ENCODE measurements at places on chromosomes 1 and 21. TPM values are rescaled to one million over a fixed set of nuclear protein-coding genes. Genes with fewer than 3 reads are reported as not detected.

DNA sequence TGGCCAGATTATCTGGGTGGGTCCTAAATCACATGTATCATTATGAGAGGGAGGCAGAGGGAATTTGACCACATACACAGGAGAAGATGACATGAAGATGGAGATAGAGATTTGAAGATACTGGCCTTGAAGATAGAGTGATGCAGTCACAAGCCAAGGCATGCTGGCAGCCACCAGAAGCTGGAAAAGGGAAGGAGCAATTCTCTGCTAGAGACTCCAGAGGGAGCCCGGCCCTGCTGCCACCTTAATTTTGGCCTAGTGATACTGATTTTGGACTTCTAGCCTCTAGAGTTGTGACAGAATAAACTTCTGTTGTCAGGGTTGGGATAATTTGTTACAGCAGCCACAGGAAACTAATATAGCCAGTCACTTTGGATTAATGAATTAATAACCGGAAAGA, 2.2 kb upstream of the PRDM2 start:
- DNase-seq, result no peak

DNA sequence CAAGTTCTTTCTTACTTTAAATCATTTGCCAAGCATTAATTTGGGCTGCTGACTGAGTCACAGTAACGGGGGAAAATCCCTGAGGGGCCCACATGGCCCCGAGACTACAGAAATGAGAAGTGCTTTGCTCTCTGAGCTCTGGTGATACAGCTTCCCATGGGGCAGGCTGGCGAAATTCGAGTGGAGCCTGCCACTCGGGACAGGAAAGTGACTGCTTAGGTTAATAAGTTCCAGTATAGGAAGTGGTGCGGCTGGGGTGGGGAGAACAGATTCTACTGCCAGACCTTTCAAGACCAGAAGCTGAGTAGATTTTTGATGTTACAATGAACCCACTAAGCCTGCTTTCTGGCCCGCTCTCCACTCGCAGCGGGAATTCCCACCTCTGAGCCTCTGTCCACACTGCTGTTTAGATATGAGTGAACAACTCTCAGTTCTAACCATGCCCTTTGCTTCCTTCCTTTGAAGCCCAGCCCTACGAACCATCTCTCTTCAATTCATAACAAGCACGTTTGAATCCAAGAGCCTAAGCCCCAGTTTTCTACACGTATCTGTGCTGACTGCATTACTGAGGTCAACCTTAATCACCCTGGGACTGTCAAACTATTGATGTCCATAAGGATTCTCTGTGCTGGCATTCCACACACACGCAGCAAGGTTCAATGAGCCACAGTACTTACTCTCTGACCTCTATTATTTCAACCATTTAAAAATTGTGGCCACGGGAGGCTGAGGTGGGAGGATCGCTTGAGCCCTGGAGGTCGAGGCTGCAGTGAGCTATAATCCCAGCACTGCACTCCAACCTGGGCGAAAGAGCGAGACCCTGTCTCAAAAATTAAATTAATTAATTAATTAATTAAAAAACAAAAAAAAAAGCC, 9.6 kb downstream of the ZBTB17 start:
- DNase-seq, result no peak

- DNase-seq, result no peak
Measured at GRCh38 chr21:45954261-45954660, 27.3 kb upstream of the COL6A1 start.

The ELAPOR1 gene
- 0.29 TPM for total RNA-seq

DNA sequence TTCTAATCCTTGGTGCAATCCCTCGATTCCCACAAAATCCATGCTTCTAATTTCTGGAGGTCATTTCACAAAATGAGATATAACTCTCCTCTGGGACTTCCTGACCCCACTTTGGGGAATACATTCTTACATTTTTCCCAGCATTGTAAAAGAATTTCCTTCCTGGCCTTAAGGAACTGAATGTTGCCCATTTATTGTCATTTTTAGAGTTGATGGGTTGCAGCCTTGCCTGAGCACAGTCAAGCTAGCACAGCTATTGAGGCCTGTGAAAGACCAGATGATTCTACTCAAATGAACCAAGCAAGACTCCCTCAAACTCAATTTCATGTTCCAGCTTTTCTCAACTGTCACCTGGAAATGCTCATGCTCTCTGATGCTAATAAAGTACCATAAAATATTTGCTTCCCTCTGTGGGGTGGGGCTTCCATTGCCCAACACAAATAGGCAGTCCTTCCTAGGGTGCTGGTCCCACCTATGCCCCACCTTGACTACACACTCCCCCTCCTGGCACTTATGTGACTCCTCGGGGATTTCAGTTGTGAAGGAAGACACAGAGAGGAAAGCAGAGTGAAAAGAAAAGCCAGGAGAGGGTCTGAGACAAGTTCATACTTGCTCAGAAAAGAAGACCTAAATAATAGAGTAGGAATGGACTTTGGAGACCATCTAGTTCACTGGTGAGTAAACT, 24.0 kb upstream of the CDC7 start:
- no peak for DNase-seq

The IQCC gene
- 3.4 TPM for total RNA-seq

DNA sequence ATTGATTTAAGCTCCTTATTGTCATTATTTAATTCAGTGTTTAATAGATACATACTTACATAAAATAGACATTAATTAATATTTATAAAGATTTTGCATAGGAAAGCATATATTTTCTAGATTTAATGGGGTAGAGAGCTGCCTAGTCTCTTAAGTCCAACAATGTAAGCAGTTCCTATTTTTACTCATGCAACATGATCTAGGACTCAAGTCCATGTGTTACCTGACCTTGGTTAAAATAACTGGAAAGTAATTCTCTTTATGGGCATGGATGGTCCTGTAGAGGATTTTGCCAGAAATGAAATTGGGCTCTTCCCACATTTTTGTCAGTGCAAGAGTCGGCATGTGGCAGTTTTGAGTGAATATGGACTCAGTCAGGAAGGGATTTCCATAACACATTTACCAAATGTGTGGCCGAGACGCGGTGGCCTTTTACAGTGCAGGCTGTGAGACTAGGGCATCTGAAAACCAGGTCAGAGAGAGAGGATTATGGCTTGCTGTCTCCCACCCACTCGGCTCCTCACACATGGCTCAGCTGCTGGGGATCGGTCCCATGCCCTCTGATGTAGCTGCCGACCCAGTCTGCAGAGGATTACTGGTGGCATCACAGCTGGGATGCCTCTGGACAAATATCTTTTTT, 6.2 kb upstream of the KIF1B start:
- DNase-seq, result no peak

GRCh38 chr1:57600424-57600823, 176.6 kb upstream of the DAB1 start:
- DNase-seq, result no peak

DNA sequence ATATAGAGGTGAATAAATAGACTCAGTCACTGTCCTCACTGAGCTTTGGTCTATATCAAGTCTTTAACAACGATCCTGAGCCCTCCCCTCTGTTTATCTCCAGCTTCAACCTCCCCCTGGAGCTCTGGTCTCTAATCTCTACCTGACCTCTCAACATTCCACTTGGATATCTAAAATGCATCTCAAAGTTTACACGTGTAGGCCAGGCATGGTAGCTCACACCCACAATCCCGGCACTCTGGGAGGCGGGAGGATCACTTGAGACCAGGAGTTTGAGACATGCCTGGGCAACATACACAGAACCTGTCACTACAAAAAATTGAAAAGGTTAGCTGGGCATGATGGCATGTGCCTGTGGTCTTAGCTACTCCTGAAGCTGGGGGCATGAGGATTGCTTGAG, 53.4 kb downstream of the GADD45A start:
- no peak for DNase-seq

The AVPR1B gene
- total RNA-seq, result not detected

The MROH9 gene
- total RNA-seq, result not detected

The PTP4A2 gene
- 141 TPM for total RNA-seq

- DNase-seq, result no peak
Measured at GRCh38 chr1:212937034-212937433, 13.3 kb upstream of the VASH2 start.

DNA sequence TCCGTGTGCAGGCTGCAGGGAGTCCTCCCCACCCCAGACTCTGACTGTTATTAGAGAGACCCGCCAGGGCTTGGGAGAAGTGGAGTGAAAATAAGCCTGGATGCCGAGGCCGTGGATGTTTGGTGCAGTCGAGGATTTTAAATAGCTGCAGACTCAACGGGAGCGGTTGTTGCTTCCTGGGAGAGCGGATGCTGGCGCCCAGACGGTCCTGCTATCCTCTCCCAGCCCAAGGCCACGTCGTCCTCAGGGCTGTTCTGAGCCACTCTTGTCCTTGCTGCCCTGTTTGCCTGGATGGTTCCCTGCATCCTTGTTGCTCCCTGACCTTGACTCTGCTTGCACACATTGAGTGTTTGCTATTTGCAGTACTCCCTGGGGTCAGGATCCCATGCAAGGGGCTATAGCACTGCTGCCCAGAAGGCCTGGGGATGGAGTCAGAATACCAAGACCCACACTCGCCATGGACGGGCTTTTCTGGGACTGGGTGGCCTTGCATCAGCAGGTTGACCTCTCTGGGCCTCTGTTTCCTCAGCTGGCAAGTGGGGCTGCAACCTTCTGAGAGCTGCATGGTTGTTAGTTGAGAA, 205.3 kb upstream of the C1orf174 start:
- DNase-seq, result no peak

The DENND2D gene
- total RNA-seq, result 3.4 TPM

GRCh38 chr21:45951676-45952075, 29.9 kb upstream of the COL6A1 start:
- no peak for DNase-seq

The KCNN3 gene
- 4.8 TPM for total RNA-seq

DNA sequence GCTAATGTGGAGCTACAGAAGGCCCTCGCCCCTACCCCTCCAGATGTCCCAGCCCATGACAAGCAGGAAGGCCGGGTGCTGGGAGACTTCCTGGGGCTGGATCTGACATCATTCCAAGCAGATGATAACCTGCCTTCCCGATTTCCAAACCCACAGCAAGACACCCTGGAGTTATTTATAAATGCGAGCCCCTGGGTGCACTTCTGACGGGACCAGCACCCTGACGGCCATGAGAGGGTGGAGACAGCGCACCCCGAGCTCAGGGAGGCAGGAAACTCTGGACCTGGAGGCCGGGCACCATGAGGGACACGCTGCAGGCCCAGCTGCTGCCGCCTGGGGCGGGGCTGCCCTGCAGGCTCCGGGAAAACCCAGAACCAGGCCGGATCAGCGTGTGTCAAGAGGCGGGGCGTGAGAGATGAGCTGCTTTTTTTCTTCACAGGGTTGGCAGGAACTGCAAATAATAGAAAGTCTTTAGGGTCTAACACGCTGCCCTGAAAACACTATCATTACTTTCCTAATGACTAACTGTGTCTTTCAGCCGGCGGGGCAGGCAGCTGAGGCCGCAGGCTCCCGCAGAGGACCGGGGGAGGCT, 2.5 kb upstream of the PCBP3 start:
- no peak for DNase-seq

GRCh38 chr1:107727866-107728265, 237.1 kb downstream of the VAV3 start:
- DNase-seq, result no peak

DNA sequence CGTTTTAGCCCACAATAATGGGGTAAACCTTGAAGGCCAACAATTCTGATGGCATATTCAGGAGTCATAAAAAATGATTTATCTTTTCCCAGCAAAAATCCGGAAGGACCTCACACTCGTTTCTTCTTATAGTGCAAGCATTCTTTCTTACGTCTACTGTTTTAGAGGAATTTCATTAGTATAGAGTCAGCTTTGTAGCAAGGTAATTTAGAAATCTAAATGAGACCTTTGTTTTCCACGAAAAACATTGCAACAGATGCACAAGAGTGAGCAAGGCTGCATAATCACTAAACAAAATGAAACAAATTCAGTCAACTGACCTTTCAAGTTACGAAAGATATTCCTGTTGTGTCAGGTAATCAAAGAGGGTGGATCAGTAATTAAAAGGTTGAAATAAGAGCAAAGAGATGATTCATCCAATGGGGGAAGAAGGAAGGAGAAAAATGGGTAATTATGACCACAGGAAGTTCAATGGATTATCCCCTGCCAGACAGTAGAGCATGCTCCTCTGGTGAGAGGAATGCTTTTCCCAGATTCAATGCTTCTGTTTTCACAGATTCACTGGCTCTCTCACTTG, 560 bp upstream of the CSDE1 start:
- DNase-seq, result no peak
